Hematopoietic multipotent progenitor cell treated with erythropoietin and hydrocortisone succinate and interleukin-3 and kit ligand, for 17 days (in vitro differentiated cells): ENCODE measurements at places on chromosomes 13 and 19.

DNA sequence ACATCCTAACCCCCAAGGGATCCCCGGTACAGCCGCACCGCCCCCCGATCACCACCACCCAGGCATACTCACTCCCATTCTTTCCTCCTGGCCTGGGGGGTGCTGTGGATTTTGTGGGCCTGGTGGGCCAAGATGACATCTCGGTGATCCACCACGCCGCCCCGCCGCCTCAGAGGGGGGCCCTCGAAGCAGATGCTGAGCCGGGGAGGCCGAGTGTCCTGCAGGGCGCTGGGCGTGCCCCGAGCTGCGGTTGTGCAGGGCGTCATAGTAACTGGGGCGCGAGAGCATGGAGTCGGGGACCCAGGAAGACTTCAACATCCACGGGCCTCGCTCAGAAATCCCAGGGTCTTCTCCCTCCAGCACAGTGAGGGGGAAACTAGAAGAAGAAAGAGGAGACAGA lies 93.4 kb upstream of the CACNA1A start:
- DNase-seq = no peak

DNA sequence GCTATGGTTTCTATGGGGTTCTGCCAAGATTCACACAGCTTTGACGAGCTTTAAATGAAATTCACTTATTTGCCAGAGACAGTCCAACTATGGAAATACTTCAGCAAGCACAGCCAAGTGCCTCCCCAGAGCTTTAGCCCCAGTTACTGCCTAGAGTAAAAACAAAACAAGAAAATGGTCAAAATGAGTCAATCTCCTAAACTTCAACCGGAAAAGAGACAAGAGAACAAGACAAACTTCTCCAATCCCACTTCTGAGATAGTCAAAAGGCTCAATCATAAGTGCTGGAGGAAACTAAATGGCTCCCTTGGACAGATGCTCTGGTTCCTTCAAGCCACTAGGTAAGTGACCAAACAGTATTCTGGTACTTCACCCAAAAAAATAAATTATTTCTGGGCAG lies 65.8 kb downstream of the KATNAL1 start:
- no peak for DNase-seq

DNA sequence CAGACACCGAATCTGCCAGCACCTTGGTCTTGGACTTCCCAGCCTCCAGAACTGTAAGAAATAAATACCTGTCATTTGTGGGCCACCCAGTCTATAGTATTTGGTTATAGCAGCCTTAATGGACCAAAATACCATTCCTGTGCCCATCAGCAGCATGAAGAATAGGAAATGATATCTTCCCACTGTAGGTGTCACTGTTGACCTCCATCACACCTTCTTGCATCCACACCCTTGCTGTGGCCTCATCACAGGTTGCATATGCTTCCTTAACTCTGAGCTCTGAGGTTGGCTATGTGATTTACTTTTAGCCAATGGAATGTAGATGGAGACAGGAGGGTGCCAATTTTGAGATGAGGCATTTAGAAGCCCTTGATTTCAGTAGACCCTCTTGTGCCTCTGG lies 242.0 kb upstream of the TSHZ3 start:
- DNase-seq = no peak

DNA sequence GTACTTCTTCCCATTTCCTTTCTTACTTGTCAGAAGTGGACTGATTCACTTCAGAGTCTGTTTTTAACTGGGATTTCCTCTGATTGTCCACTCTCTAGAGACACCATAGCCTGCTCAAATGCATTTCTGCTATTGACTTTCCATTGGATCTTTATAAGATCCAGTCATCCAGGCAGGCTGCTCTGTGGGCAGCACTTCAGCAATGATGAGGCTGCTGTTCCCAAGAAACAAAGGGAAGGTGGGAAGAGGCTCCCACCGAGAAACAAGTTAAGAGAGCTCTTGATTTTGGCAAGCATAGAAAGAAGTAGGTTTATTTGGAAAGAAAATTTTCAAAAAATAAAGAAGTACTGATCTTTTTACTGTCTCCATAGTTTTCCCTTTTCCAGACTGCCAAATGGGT lies 125.8 kb upstream of the STARD13 start:
- no peak for DNase-seq

DNA sequence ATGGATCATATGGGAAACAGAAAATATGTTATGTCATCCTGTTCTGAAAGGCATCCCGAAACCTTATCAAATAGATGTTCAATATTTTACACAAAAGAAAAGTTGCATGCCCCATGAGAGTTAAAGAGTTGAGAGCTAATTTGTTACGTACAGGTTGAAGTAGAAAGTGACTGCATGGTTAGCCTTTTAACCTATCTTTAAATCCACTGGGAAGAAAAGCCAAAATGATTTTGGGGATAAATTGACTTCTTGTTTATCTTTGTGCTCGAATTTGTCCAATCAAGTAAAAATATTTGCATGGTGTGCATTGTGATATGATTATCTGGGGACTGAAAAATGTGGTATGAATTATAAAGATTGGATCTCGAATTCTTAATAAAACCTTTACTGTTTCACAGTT lies 230.1 kb downstream of the POSTN start:
- no peak for DNase-seq

GRCh38 chr13:48199404-48199946 lies 33.5 kb upstream of the ITM2B start:
- no peak for DNase-seq
